ENCODE measurements at places on chromosomes 7 and 10.

GRCh38 chr10:123577921-123578461, 88.2 kb upstream of the GPR26 start:
- no peak for DNase-seq

GRCh38 chr7:66847879-66848790, 72.9 kb upstream of the TMEM248 start:
- DNase-seq = peak; percentile 94

GRCh38 chr7:123198668-123199652, 809 bp downstream of the SLC13A1 start:
- no peak for DNase-seq

DNA sequence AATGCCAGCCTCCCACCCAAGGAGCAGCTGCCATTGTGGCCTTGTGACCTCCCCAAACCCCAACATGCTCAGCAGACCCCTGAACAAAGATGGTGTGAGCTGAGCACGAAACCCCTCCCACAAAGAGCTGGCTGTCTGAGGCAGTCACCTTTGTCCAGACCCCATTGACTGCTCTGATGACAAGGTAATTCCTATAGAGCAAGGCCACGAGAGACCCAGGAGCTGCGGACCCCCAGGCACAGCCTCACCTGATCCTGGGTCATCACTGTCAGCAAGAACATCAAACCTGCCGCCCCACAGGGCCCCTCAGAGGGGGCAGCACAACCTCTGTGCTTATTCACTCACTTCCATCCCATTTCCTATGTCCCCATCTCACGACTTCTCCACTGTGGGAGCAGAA, 102.6 kb downstream of the CPXM2 start:
- no peak for DNase-seq

GRCh38 chr7:154914996-154915380, 87.9 kb downstream of the PAXIP1 start:
- DNase-seq = no peak
